Activated T-helper 1 cell treated with anti-CD3 and anti-CD28 coated beads, Interleukin-2, amount 50 U/mL, for 16 hours (primary cell): ENCODE measurements at places on chromosomes 7 and 10.

DNA sequence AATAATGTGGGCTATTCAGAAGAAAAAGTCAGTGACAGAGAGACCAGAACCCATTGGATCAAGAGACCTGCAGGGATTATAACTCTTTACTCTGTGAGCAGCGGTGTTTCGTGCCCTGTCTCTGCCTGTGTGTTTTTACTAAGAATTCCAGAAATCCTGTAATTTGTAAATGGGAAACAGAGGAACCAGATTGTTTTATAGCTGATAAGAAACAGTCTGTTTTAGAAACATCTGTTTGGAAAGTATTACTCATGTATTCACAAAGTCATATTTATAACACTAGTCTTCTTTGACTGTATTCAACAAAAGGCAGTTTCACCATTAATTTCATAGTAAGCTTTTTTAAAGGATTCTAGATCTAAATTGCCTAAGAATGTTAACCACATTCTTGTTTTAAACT is 30.0 kb upstream of the VDAC2 start:
- DNase-seq, result no peak

- no peak for DNase-seq
Measured at GRCh38 chr7:17680943-17681351, 259.3 kb downstream of the SNX13 start.

GRCh38 chr10:110643653-110644597 is at the start of gene RBM20:
Gene RBM20, plus strand, starts transcription at chr10:110644336. Its CDS starts 119 bp downstream, at chr10:110644455.
- no peak for DNase-seq

DNA sequence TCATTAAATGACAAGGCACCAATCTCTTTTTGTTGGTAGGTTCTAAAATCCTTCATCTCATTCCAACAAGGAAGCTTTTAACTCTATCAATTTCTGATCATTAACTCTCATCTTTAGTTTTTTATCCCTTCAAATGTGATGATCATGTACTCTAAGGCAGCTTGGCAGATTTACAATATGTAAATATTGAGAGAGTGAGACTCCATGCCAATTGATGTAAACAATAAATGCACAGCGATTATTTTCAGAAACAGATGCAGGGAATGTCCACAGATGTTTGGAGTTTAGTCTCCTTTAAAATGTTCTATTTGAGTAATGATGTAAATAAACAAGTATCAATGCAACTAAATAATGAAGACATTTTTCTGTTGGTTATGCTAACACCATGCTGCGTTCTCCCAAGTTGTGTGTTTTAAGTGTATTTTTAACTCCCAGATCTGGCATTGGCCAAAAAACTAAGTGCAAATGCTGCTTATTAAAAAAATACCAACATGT is 213.8 kb downstream of the AHR start:
- DNase-seq, result no peak

DNA sequence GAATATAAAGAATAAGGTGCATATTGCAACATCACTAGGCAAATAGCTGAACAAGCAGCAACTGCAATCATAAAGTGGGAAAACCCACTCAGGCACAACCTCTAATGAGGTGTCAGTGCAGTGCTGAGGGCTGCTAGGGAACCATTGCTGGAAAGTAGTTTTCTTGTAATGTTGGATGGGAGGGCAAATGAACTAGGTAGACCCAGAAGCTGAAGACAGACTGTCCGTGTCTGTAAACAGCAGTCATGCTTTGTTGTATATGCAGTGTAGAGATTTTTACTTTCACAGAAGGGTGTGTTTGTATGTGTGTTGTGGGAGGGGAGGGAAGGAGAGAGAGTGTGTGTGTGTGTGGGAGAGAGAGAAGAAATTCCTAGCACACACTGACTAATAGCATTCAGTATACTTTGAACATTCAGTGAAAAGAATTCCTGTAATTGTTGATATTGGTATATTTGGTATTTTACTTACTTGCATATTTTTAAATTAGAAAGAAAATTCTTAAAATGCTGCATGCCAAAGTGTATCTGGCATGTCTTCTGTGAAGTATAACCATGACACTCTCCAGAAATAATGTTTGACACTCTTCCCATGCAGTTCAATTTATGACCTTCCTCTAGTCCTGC is 28.8 kb downstream of the ITGB8 start:
- DNase-seq, result no peak

DNA sequence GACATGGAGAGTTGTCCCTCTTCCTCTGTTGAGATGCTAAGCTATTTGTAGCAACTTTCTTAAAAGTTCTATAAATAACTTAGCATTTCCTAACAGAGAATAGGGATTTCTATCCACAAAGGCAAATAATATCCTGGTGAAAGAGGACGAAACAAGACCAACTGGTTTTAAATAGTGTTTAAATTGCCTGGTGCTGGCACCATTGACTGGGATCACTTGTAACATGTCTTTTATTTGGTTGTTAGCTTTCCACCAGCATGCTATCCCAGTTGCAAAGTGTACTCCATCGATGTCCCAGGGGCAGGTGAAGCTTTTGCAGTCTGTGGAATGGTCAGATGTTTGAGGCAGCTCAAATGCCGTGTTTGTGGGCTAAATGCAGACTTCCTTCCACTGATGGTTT is 3.7 kb downstream of the SUFU start:
- no peak for DNase-seq

- DNase-seq, result no peak
Measured at GRCh38 chr10:87925570-87925969, 62.1 kb downstream of the PTEN start.

GRCh38 chr10:127745861-127746260 is 8.9 kb downstream of the FOXI2 start:
- no peak for DNase-seq

- DNase-seq, result no peak
Measured at GRCh38 chr10:131706952-131707351, 193.9 kb upstream of the PPP2R2D start.

DNA sequence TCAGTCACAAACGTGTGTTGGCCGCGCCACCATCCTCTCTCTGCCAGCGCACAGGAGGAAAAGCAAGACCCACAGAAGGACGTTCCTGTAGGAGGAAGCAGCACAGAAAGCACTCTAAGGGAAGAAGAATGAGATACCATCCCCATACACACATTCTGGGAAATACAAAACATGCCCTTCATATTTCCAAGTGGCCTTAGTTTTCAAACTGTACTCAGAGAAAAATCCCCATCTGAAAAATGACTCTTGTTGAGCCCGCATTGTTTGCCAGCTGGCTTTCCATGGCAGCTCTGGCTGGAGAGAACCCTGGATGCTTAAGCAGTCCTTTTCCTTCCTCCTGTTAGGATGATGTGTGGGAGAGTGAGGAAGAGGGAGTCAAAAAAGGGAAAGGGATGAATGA is 33.1 kb downstream of the MTURN start:
- no peak for DNase-seq

DNA sequence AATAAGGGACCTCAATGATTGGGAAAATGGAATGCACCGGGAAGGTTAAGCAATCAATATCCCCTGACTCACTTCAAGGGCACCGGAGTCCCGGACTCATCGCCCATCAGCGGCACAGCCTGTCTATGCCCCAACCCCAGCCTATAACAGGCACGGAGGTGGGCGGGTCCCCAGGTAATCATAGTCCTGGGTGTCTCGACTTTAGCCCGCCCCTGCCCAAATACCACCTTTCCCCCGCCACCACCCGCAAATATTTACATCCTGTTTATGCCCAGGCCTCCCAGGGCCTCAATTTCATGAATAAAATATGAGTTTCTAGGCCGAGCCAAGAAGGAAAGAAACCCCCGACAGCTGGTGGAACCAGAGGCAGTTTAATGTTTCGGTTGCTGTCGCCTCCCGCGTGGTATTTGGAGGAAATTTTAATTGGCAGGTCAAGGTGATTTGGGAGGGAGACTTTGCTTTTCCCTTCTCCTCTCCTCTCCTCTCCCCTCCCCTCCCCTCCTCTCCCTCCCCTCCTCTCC is 15.6 kb upstream of the RFC2 start:
- peak; percentile 24 for DNase-seq
